ENCODE measurements at places on chromosomes 12 and 14. TPM values are rescaled to one million over a fixed set of nuclear protein-coding genes. Genes with fewer than 3 reads are reported as not detected.

DNA sequence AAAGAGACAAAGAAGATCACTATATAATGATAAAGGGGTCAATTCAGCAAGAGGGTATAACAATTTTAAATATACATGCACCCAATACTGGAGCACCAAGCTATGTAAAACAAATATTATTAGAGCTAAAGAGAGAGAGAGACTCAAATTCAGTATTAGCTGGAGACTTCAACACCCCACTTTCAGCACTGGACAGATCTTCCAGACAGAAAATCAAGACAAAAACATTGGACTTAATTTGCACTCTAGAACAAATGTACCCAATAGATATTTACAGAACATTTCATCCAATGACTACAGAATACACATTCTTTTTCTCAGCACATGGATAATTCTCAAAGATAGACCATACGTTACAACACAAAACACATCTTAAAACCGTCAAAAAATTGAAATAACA, 81.0 kb downstream of the KLHL28 start:
- DNase-seq = no peak

DNA sequence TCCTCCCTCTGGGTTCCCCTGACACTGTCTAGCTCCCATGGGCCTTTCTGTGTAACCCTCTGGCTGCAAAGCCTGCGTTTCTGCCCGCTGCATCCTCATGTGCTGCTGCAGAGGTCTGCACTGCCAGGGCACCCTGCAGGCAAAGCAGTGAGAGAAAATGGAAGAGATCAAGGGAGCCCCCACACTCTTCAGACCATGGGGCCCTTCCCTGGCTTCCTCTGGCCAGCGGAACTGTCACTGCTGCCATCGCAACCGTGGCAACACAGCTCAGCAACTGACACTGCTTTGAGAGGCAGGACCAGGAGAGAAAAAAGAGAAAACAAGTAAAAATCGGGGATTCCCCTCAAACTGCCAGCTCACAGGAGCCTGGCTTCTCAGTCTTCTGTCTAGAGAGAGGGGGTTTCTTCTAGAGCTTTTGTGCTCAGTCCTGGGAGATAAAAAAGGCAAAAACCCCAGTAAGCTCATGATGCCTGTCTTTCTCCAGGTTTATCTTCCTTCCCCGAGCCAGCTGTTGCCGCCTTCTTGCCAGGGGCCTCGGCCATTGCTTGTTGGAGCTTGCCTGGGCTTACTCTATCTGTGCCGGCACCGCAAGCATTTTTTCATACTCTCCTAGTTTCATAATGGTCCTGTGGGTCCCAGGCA, 38.9 kb downstream of the C14orf132 start:
- peak; percentile 40 for DNase-seq

DNA sequence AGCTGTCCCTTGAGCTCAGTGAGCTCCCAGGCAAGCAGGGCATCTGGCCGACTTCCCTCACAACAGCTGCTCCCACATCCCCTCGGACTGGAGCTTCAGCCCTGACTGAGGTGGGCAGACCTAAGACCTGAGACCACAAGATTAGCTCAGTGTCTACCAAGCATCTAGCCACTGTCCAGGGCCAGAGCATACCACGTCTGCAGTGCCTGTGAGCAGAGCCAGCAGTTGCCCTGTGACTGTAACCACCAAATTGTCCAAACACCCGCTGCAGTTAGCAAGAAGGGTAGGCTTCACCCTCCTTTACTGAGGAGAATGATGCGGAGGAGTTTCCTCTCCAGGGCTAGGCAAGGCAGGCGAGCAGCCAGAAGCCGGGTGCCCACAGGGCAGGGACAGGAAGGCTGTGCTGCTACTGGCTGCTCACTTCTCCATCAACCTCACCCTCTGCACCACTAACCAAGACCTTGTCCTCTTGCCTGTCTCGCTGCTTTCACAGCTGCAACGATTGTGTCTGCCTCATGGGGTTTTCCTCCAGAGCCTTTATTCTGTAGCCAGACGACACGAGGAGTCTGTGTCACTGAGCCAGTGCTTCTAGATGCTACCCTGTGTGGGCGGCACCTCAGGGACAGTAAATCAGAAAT, 53.9 kb downstream of the ANAPC7 start:
- peak; percentile 21 for DNase-seq

GRCh38 chr14:73027546-73027945, 640 bp upstream of the ZFYVE1 start:
- no peak for DNase-seq

OTOGL gene
- 0.31 TPM for total RNA-seq

GPR137C gene
- total RNA-seq = 2.3 TPM

Data from H7 (cell line).